NCI-H69 (cell line): ENCODE measurements at places on chromosomes 1 and 21.

GRCh38 chr1:160950657-160951056 is 4.0 kb downstream of the ITLN2 start:
- DNase-seq: no peak

- DNase-seq: no peak
Observed at GRCh38 chr21:42438316-42439205, 34.9 kb downstream of the UBASH3A start.

GRCh38 chr1:228848406-228848805 is 113.1 kb downstream of the RHOU start:
- DNase-seq: no peak

DNA sequence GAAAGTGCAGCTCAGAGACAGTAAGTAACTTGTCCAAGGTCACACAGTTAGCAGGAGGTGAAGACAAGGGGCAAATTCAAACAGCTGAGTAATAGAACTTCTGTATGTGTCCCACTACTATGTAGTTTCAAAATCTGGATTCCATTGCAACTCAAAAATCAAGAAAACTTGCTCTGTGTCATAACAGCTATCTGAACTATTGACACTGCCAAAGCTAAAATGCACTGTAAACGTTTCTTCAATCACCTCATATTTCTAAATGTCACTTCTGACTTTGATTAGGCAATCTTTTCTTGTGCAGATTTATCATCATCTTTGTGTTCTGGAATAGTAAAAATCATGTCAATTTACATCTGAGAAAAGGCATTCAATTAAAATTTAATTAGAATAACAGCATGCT is 957.6 kb downstream of the MRPL39 start:
- DNase-seq: no peak

DNA sequence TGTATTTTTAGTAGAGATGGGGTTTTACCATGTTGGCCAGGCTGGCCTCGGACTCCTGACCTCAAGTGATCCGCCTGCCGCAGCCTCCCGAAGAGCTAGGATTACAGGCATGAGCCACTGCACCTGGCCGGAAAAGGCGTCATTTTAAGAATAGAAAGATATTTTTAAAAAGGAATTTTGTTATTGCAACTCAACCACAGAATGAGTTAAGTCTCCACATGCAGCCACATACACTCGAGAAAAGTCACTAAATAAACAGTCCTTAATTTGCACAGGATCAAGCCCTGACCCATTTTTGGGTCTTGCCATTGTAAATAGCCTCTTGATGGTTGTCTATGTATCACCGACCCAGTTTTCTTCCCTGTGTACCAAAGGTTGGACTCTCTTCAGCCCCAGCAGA is 85.5 kb downstream of the FBXO2 start:
- no peak for DNase-seq

DNA sequence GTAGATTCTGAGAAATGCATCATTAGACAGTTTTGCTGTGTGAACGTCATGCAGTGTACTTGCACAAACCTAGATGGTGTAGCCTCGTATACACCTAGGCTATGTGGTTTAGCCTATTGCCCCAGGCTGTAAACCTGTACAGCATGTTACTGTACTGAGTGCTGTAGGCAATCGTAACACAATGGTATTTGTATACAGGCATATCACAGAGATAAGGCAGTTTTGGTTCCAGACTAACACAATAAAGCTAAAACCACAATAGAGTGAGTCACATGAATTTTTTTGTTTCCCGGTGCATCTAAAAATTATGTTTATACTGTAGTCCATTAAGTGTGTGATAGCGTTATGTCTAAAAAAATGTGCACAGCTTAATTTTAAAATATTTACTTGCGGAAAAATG is 6.9 kb downstream of the IL10RB start:
- DNase-seq: no peak
